ENCODE measurements at places on chromosomes 7 and 10.

- no peak for DNase-seq
Observed at GRCh38 chr10:106577266-106577665, 587.2 kb downstream of the SORCS1 start.

DNA sequence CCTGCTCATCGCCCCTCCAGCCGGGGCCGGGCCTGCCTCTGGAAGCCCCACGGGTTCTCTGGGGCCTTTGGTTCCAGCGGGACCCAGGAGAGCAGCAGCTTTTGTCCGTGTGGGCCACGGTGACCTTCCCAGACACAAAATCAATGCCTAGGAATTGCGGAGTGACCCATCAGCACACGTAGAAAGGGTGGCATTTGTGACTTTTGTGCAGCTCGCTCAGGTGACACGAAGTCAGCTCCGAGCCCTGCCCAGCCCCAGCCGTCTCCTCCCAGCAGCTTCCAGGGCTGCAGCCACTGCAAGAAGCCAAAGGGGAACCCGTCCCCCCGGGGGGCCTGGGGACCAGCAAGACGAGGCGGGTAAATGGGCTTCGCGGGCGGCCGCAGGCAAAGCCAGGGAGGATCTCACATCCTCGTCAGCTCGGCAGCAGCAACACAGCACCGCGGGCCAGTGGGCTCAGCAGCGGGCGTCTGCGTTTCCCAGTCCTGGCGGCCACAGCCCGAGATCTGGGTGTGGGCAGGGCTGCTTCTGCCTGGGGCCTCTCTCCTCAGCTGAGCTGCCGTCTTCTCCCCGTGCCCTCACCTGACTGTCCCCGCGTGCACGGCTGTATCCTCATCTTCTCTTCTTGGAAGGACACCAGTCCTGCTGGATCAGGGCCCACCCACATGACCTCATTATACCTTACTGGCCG lies 88.5 kb downstream of the PAXIP1 start:
- no peak for DNase-seq

- peak; percentile 65 for DNase-seq
Observed at GRCh38 chr10:3776796-3777571, 8.0 kb downstream of the KLF6 start.

- DNase-seq = no peak
Observed at GRCh38 chr10:36736311-36736710, 389.1 kb upstream of the ANKRD30A start.

DNA sequence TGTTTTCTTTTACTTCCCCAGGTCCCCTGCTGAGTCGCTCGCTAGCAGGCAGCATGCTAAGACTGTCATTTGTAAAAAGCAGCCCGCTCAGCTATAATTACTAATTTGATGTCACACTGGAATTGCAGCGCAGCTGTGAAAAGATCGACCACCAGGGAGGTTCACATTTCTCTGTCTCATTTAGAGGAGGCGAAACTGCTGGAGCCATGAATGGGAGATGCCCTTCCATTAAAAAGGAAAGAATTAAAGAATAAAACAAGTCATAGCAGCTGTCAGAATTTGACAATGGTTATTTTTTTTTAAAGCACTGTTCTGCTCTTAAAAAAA lies 153.5 kb downstream of the PIP4K2A start:
- DNase-seq = no peak

- DNase-seq = no peak
Observed at GRCh38 chr10:86888585-86889381, 68.6 kb downstream of the MMRN2 start.

DNA sequence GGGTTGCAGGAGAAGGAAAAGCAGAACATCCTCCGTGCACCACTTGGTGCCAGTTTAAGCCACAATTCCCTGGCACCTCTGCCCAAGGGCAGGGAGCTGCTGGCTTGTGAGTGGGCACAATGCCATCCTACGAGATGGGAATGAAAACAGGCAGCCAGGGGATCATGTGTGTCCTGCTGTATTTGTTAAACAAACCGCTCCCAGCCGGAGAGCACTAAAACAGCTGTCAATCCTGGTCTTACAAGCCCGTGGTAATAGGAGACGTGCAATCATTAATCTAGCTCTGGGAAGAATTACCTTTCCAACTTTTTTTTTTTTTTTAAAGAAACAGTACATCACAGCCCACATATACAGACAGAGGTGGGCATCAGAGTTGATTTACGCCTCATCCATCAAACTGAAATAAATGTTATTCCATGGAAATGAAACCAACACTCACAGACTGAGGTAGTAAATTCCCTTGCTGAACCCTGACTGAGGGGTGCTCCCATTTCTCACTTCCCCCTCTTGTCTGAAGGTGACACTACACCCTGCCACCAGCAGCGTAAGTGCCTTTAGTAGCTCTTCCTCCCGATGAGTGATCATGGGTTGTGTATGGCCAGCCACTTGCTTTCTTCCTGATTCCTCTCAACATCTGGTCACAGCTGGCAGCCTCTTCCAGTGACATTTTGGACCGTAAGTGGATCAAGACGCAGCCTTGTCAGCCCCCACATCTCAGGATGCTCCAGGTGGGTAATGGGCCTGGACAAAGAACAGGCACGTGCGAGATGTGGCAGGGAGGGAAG lies 143.8 kb downstream of the TEX36 start:
- no peak for DNase-seq

DNA sequence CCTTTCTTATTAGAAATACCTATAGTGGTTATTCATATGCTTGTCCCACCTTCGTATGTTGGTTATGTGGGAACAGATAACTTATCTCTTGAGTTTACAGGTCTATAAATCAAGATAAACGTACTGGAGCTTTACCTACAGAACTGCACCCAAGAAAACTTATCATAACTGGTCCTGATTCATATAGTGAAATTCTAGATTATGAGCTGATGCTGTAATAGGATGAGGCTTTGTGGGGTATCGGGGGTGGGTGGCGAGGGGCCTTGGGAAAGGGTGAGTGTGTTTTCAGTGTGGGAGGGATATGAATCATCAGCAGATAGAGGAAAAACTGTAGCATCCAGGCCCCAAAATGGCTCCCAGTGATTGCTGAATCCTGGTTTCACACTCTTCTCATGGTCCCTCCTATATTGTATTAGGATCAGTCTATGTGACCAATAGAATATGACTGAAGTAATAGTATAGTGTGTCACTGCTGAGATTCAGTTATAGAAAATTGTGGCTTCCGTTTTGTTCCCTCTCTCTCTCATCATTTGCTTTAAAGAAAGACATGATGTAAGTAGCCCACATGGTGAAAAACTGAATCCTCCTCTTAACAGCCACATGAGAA lies 706.8 kb upstream of the LRRTM3 start:
- peak; percentile 50 for DNase-seq

DNA sequence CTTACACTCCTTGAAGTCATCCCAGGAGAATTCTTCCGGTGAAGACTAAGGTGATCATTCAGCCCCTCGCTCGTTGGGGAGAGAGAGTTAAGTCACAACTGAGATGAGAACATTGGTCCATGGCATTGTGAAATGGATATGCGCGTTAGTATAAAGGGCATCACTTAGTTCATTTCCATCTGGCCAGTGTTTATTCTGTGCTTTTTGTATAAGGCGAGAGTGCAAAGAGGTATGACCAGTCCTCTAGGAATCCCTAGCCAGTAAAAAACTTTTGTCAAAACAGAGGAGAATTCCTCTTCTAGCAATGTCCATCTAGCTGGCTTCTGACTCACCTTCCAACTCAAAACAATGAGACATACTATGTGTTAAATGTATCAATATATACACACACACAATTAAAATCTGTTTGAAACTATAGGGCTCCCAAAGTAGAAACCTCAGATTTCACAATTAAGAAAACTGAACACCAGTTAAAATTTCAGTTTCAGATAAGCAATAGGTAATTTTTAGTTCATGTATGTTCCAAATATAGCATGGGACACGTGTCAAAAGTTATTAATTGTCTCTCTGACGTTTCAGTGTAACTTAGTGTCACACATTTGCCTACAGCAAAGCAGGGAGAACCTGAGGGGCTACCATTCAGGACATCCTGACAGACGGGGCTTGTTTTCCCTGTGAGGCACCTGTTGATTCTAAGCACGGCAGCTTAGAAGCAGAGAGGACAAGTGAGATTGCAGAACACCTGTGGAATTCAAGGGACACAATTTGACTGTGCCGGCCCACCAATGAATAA lies 158.9 kb downstream of the KLF6 start:
- no peak for DNase-seq

DNA sequence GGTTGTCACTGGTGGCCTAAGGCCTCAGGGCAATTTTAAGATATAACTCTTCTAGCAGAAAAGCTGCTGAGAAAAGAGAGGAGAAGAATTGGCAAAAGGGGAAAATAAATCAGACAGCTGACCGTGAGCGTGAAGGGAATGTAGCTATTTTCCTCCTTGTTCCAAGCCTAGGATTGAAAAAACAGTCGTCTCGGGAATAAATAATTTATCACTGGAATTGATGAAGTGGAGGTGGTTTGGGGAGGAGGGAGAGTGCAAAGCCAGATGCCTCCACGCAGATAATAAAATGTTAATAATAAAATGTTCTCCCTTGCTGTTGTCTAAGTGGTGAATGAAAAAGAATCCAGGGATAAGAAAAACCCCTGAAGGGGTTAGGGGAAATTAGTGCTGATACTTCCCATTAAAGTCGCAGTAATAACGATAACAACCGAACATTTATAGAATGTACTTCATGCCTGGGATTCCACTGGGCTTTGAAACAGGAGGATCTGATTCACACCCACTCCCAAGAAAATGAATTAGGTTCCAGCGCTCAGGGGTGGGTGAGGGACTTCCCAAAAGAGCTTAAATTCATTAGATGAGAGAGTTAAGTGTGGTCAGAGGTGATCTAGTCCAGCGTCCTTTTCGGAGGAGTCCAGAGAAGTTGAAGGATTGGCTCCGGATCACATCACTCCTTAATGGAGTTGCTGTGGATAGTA lies 27.3 kb downstream of the BAMBI start:
- no peak for DNase-seq

DNA sequence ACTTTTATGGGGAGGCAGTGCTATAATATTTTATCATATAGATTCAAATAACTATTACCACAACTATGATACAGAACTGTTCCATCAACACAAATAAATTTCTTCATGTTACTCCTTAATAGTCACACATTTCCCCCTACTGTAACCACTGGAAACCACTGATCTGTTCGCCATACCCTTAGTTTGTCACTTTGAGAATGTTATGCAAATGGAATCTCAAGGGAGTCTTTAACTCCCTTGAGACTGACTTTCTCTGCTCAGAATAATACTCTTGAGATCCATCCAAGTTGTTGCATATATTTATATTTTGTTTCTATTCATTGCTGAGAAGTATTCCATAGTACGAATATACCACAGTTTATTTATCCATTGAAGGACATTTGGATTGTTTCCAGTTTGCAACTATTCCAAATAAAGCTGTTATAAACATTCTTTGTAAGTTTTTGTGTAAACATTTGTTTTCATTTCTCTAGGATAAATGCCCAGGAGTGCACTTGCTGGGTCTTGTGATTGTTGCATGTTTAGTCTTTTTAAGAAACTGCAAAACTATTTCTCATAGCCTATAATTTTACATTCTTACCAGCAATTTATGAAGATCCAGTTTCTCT lies 19.7 kb upstream of the PON2 start:
- DNase-seq = no peak

GRCh38 chr7:22677680-22678079 lies 49.3 kb upstream of the IL6 start:
- no peak for DNase-seq

DNA sequence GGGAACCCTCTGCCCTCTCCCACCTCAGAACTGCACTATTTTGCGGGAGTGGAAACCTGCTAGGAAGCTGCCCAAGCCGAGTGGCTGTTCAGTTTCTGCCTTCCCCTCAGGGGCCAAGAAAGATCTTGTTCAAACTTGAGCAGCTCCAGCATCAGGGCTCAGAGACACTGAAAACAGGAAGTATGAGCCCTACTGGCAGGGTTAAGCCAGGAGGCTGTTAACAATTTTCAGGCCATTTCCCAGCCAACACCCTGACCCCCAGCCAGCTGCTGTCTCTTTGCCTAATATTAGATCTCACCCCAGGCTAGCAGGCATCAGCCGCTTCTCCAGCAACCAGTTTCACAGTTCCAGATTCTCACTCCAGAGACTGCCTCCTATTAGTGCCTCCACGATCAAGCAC lies 9.2 kb downstream of the PLAU start:
- no peak for DNase-seq

DNA sequence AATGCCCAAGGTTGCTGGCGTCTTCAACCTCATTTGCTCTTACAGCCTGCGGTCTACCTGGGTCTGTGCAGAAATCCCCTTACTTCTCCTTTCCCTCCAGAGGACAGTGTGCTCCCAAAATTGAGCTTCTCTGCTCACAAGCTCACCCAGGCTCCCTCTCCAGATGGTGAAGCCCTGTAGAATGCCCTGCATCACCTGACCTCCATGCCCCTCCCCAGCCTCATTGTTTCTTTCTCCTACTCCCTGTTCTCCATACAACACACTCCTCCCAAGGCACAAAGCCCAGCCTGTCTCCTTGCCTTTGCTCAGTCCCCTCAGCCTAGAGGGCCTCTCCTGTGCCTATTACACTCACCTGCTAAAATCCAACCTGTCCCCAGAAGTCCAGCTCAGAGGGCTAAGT lies 3.5 kb downstream of the CRHR2 start:
- no peak for DNase-seq

DNA sequence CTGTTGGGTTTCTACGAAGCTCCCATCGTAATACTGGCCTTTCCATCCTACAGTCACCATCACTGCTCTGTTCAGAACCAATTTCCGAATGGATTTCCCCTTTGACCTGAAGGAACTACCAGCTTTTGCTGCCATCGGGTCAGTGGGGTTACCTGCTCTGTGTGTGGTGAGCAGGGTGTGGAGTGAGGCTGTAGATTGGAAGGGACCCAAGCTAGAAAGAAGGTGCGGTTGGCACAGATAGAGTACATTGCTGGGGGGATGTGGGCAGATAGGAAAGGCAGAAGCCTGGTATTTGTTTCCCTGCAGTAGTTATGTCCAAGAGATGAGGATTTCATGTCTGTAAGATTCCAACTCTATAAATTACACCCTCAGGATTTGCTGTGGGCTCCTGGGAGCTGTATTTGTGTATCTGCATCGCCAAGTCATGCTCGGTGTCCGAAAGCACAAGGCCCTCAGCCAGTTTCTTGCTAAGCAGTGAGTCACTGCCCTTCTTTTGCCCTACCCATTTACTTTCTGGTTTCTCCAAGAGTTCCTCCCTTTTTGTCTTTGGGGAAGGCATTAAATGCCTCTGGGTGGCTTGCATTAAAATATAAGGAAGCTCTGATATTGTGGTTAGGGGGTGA lies 15.4 kb downstream of the CLCN1 start:
- no peak for DNase-seq

DNA sequence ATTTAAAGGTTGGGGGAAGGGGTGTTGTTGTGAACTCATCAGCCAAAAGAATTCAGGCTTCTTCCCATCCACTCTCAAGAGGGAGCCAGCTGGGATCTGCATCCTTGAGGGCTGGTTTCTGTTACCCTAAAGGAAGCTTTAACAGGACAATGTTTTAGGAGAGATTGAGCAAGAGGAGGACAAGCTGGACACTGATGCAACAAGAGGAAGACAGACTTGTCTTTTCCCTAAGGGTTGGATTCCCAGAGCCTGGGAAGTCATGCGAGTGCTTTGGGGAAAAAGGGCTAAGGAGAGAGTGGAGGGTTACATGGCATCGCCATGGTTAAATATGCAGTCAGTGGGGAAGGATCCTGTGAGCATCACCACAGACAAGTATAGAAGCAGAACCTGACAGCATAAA lies 47.6 kb upstream of the PDE1C start:
- DNase-seq = no peak

All from activated CD4-positive, alpha-beta T cell treated with anti-CD3 and anti-CD28 coated beads for 48 hours (primary cell).